ENCODE measurements at places on chromosomes 7 and 10. TPM values are rescaled to one million over a fixed set of nuclear protein-coding genes. Genes with fewer than 3 reads are reported as not detected.

Gene BAMBI
- 197 TPM for total RNA-seq

- no peak for DNase-seq
Observed at GRCh38 chr7:117711556-117711955, 161.7 kb downstream of the CTTNBP2 start.

DNA sequence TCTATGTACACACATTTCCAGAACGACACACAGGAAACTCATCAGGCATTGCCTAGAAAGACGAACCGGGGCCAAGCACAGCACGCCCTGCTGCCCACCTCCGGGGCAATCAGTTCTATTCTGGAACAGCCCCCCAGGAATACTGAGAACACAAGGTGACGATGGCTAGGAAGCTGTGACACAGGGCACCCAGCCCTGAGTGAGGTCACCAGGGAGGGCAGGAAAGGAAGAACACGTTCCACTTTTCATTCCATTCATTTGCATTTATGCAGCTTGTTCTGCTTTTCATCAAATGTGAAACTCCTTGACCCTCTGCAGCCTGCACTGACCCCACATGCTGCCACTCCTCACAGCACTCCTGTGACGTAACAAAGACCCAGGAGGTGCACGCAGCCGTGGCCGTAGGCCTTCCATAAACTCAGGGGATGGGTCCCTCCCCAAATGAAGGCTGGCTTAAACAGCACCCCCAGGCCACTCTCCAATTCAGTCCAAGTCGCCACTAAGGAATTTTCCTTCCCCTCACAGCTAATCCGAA lies 28.9 kb downstream of the MAD1L1 start:
- DNase-seq, result peak; percentile 55

GRCh38 chr10:129885526-129885925 lies 78.5 kb downstream of the EBF3 start:
- DNase-seq, result no peak

DNA sequence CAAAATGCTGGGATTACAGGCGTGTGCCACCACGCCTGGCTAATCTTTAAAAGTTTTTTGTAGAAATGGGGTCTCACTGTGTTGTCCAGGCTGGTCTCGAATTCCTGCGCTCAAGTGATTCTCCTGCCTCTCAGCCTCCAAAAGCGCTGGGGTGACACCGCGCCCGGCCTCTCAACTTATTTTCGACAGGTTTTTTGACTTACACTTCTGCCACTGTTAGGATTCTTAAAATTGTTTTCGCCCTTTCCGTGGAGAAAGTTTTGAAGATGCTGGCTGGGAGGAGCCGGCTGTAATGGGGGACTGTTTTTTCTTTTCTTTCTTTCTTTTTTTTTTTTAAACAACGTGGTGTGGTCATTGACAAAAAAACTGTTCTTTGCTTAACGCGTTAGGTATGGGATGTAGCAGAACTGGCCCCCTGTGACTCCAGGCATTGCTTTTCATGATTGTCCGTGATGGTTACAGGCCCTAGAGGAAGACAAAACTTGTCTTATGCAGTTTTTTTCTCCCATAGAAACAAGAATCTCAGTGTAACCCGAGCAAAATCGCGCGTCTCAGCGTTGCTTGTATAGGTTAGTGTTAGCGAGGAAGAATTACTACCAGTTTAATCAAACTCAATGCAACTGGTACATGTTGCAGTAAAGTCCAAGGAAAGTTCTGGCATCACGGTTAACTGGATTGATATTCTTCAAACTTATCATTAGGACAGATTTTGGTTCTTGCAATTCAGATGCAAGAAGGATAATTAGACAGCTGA lies 72.2 kb downstream of the DAGLB start:
- DNase-seq, result peak; percentile 49

DNA sequence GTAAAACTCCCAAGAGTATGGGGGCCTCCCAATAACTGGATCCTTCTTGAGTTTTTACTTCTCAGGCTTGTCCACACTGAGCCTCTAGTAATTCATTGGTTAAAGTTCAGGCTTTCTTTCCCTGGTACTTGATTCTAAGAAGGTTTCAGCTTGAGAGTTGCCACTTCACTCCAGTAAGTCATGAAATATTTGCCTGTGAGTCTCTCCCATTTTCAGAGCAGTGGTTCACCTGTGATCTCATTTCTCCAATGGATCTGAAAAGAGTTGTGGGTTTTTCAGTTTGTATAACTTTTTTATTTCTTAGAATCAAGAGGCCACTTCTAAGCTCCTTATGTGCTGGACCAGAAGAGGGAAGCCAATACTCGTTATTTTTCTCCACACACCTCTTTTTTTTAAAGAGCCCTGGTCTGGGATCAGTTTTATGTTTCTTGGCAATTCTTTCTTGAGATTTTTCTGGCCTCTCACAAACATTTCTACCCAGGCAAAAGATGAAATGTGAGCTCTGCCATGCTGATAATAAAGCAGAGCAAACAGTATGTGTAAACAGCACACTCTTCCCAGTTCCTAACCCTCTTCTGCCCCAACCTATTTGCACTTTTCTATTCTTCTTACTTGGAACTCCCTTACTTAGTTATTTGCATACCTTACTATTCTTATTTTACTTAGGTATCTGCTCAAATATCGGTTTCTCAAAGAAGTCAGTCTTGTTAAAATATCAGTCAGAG lies 983.4 kb downstream of the CCSER2 start:
- peak; percentile 56 for DNase-seq

DNA sequence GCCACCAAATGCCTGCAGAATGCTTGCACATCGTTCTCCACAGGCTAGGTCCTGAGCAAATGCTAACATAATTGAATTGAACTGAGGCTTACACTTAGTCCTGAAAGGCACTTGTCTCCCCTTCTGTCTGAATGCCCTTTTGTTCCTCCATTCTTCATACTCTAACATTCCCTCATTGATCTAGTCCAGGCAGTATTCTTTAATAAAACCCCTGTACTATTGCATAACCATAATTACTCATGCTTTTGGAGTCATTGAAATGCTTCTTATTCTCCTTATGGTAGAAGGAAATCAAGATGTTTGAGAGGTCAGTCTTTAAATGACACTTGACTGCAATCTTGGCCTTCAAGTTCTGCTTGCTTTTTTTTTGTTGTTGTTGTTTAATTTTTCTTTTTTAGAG lies 7.1 kb downstream of the PI4K2A start:
- DNase-seq, result no peak
